NCI-H526 treated with DMSO at 0.1 percent for 48 hours (cell line): ENCODE measurements at places on chromosomes 5 and 9.

DNA sequence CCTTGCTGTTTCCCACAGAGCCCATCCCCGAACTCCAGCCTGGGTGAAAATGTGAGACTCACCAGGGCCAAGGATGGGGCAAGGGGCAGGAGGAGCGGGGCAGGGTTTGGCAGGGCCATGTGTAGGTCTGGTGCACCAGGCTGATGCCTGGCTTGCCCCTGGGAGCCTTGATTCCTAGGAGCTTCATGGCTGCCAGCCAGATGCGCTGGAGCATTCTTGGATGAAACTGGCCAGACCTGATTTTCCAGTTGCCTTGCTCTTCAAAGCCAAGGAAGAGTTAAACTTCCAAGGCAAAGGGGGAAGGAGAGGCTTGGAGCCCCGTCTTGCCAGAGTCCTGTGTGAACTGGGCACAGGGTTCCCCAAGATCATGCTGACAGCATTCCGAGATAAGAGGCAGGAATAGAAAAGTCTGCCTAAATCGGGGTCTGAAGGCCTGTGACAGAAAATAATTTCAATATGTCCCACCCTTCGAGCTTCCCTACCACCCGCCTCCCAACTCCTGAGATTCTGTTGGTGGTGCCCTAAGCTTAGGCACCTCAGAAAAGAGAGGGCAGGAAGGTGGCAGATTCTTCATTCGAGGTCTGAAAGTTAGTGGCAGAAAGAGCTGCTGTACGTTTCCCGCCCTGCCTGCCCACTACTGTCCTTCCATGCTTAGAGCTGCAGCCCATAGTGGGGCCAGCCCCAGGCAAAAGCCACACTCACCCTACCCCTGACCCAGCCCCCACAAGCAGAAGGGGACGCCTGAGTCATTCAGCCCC is 20.4 kb downstream of the FAT2 start:
- no peak for DNase-seq

GRCh38 chr5:137395011-137395755 is 103.9 kb downstream of the SPOCK1 start:
- no peak for DNase-seq

DNA sequence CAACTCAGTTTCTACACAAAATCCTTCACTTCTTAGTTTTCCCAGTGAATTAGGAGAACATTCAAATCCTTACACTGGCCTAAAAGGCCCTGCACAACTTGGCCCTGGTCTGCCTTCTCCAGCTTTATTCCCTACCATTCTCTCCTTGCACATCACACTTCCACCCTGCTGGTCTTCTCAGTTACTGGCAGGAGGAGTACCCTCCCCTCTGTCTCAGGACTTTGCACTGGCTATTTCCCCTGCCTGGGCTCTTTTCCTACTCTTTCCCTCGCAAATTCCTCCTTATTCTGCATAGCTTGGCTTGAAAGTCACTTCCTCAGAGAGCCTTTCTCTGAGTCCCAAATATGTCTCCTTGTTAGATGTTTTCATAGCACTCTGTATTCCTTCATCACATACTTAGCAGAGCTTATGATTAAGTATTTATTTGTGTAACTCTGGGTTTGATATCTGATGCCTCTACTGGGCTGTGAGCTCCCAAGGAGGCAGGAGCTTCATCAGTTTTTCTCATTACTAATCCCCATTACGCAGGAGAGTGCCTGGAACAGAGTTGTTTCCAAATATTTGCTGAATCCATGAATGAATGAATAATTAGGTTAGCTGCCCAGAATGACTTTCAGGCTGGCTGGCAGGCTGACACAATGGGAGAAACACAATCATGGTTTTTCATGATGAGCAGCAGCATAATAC is 159.8 kb upstream of the KLF9 start:
- DNase-seq = no peak

- DNase-seq = no peak
These were observed 315.5 kb downstream of the FER start for GRCh38 chr5:109063223-109063622.

- DNase-seq = no peak
These were observed 286.3 kb downstream of the CDH18 start for GRCh38 chr5:19701731-19702130.

DNA sequence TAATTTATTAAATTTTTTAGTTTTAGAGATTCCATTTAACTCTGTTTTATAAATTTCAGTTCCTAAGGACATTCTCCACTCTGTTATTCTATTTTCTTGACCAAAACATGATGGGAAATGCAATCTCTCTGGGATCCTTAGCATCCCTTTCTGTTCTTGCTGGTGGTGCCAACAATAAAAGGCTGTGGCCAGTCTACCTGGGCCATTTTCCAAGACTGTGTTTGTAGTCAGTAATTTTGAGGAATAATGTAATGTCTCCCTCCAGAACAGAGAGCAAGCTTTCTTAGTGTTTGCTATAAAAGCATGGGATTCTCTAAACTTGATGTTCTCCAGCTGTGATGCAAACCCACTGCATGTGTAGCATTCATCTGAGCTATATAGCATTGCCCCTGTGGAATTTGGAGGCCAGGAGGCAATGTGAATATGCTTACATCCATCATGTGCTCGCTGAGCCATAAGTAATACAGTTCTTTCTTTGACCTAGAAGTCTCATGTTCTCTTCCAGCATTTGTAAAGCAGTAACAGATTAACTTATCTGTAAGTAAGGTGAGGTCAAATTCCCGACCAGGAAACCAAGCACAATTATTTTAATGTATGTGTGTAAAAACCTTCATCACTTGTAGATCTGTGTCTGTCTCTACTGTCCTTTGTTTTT is 211.5 kb upstream of the TAS2R1 start:
- no peak for DNase-seq

GRCh38 chr5:162550236-162550635 is 482.7 kb downstream of the GABRG2 start:
- no peak for DNase-seq

DNA sequence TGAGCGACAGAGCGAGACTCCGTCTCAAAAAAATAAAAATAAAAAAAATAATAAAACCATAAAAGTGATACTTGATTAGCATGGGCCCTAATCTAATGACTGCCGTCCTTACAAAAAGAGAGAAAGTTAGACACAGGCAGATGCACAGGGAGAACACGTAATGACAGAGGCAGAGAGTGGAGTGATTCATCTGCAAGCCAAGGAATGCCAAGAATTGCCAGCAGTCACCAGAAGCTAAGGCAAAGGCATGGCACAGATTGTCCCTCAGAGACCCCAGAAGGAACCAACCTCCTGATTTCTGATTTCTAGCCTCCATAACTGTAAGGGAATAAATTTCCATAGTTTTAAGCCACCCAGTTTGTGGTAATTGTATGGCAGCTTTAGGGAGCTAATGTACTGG is 79.6 kb upstream of the FREM1 start:
- DNase-seq = no peak

DNA sequence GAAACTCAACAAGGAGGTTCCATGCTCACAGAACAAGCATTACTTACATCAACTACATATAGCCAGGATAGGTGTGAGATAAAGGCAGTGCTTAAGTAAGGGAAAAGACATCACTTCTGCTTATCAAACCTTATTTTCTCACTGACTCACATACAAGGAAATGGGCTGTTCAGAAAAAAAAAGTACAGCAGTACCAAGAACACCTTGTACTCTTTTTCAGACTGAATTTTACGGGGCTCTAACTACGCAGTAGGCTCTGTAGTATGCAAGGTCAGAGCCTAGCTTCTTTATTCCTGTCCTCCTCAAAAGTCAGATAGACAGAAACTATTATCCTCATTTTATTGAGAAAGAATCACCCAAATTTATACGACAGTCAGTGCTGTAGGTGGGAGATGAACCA is 5.8 kb downstream of the PSMB7 start:
- DNase-seq = no peak

DNA sequence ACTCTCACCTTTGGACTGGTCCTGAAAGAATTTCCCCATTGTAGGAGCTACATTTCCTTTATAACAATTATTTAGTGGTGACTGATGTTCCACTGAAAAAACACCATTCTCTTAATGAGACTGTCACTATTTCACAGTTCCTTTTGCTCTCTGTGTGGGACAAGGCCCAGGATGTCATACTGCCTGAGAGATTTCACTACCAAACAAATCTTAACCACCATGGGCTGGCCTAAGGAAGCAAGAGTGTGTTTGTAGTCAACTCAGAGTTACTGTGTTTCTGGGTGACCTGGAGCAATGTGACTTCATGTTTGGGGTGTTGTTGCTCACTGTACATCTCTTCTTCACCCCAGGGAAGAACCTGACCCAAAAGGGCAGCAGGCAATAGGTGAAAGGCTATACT is 50.1 kb upstream of the ZNF608 start:
- DNase-seq = no peak

DNA sequence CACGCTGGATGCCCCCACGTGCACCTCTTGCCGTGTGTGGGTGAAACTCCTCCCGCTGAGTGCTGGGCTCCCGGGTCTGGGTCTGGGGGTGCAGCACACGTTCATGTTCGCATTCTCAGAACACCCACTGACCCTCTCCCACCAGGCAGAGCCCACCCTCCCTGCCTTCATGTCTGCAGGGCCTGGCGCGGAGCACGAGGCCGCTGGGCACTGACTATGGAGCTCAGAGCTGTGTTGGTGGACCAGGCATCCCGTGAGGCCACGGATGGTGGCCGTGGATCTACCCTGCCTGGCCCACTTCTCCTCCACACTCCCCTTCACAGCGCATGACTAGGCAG is 8.8 kb downstream of the LCN12 start:
- no peak for DNase-seq

DNA sequence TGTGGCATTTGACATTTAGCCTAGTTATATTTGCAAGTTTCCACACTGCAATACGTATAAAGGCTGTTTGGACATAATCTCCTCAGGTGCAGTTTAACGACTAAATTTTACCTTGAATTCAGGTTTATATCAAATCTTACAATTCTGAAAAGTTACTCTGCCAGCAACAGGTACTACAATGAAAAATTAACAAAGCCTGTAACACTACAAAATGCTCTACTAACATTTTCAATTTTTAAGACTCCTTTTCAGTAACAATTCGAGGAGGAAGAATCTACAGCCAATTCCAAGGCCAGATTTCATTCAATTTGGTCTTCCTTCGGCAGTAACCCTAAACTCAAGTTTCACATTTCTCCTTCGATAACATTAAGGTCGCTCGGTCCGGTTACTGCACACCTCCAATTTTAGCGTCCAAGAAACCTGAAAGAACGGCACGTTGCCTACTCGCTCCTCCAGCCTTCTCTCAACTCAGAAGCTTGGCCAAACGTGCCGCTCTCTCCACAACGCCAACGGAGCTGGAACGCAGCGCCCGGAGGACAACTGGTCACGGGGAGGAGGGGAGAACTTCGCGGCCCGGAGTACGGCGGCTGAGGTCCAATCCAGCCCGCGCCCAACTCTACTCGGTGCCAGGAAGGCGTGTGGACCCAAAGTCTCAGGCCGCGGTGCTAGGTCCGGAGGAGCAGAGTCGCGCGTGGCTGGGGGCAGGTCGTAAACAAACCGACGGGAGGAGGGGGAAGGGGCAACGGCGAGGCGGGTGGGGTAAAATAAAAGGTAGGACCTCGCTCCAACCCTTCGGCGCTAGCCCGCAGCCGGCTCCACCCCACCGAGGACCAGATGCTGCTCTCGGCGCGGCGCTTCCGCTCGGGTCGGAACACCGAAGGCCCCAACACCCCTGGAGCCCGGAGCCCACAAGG is 681 bp downstream of the FNIP1 start:
- DNase-seq = peak; percentile 2

DNA sequence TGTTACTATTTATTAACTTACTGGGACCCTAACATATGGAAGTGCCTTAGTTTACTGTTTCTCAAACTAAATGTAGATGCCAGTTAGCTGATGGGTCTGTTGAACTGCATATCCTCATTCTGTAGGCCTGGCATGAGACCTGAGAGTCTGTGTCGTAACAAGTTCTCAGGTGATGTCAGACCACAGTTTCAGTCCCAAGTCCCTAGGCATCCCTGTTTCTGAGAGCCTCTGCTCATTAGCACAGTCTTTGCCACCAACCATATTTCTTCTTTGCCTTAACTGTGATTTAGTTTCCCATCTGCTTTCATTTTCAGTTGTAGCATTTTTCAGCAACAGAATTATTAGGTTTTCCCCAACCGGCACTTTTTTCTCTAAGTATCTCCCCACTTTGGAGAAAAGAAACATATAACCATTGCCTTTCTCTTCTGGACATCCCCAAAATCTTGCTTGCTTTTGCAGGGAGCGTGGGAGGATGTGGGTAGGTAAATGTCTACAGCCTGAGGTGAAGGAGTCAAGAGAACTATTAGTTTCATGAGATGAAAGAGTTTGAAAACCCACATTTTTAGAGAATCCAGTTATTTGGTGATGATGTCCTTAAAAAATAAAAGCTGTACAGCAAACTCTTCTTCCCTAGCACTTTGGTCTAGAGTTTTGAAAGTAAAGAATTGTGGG is 74.6 kb downstream of the NUDT12 start:
- no peak for DNase-seq

DNA sequence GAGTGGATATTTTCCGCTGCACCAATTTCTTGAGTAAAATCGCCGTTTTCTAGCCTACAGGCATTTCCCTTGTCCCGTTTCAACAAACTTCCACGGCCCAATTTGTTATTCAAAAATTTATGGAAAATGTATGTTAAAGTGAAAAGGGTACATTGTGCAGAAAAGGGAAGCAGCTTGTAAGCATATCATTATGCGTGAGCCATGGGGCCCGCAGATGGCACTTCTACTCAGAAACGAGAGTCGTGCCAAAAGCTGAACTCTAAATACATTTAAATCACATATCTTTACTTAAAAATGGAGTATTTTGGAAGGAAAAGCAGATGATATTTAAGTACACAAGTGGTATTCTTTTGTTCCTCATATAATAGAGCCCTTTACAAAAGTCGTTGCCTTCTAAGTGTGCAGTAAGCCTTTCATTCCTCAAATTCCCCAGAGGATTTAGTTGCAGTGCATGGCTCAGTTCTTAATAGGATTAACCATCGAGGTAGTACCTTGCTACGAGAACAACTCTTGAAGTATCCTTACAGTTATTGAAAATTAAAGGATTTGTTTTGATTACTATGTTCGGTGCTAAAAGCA is 1227.2 kb upstream of the WWC1 start:
- peak; percentile 92 for DNase-seq

DNA sequence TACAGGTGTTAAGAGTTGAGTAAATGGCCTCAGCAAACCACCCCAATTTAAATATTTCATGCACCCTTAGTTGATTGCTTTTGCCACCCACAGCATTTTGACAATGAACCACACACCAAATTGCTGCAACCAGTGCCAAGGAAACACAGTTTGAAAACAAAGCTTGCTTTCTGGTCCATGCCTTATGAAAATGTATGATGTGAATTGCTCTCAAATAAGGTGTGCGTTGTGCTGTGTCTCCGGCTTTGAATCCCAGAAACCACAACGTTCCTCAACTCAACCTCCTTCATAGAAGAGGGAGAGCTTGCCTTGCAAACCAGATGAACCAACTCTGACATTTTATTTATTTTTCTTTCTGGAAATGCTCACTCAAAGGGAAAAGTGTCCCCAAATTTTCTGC is 762.7 kb downstream of the TLE1 start:
- no peak for DNase-seq

- no peak for DNase-seq
These were observed 670.5 kb upstream of the SEMA6A start for GRCh38 chr5:117245130-117245529.

- no peak for DNase-seq
These were observed 127.1 kb downstream of the TMC1 start for GRCh38 chr9:72648324-72649126.

GRCh38 chr9:91905991-91906469 is 44.0 kb downstream of the ROR2 start:
- no peak for DNase-seq
